ENCODE measurements at places on chromosomes 7 and 10.
A peak's percentile ranks its signal among the peaks of the same experiment; 100 is the strongest.

- DNase-seq: no peak
These were observed 200.3 kb downstream of the PRPF18 start for GRCh38 chr10:13787015-13787421.

DNA sequence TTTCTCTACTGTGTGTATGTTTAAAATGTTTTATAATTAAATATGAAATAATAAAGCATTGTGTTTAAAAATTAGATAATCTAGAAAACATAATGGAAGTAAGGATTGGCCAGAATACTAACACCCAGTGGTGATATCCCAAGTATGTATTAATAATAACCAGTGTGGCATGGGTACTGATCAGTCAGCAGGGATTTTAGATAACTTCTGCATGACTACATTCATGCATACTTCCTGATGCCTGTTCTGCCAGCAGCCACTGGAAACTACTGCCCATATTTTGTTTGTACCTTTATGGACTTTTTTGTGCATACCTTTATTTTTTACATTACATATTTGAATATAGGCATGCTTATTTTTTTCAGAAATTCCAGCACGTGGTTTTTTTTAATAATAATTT lies 156.6 kb upstream of the TMEM196 start:
- no peak for DNase-seq

GRCh38 chr7:131554880-131555516 lies 1.4 kb downstream of the PODXL start:
- no peak for DNase-seq

- DNase-seq: peak; percentile 36
These were observed 6.0 kb upstream of the TMED4 start for GRCh38 chr7:44587843-44588711.

DNA sequence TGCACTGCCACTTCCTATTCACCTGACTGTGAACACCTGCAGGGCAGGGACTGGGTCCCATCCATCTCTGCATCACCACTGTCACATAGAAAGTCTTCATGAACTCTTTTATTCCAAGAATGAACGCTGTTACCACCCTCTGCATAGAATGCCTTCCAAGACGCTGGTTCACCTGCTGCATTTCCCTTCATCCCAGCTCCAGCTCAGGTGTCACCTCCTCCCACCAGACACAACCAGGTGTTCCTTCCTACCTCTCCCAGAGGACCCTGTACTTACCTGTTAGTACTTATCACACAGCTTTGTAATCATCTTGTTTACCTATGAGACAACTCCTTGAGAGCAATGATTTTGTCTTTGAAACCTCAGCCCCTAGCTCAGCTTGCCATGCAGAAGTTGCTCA lies 31.1 kb downstream of the SORBS1 start:
- no peak for DNase-seq

GRCh38 chr7:112124061-112124766 lies 82.0 kb downstream of the DOCK4 start:
- no peak for DNase-seq

- no peak for DNase-seq
These were observed 2.7 kb downstream of the CYP3A5 start for GRCh38 chr7:99677013-99677647.

DNA sequence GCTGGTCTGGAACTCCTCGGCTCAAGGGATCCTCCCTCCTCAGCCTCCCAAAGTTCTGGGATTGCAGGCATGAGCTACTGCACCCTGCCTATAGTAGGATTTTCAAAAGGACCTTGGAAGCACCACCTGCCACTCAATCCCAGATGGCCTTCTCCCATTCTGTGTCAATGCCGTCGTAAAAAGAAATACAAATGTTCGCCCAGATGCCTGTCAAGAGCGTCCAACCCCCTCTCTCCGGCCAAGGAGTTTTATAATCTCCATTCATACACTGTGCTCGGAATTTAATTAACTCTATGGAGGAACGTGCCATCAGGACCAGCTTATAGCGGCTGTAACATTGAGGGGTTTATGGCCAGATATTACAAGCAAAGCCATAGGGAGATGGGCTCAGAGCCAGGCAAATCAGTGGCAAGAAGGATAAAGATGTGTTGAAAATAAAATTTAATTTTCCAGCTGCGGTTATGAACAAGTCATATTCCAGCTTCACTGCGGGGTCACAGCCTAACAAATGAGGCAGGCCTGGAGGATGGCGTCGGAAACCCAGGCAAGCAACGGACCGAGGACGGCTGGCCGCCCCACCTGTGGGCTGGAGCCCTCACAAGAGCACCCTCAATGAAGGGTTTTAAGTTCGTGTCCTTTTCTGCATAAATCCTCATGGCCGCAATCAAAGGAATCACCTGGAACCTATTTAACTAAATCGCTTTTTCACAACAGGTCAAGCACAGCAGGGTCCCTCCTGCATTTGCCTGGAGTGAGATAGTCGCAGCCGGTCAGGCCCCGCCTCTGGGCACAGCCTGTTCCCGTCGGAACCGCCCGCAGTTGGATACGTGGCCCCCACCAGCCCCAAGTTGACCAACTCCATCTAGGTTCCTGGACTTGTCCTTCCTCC lies 374.5 kb upstream of the FOXK1 start:
- DNase-seq: no peak

GRCh38 chr7:41491883-41492471 lies 210.9 kb downstream of the INHBA start:
- DNase-seq: no peak

- DNase-seq: peak; percentile 35
These were observed 228.6 kb downstream of the GLRX3 start for GRCh38 chr10:130364631-130365411.

GRCh38 chr10:12984165-12984747 lies 17.3 kb downstream of the CCDC3 start:
- no peak for DNase-seq

GRCh38 chr10:46530249-46531186 lies 25.9 kb downstream of the GPRIN2 start:
- peak; percentile 28 for DNase-seq

GRCh38 chr7:98802088-98802780 lies 67.6 kb downstream of the TMEM130 start:
- no peak for DNase-seq

DNA sequence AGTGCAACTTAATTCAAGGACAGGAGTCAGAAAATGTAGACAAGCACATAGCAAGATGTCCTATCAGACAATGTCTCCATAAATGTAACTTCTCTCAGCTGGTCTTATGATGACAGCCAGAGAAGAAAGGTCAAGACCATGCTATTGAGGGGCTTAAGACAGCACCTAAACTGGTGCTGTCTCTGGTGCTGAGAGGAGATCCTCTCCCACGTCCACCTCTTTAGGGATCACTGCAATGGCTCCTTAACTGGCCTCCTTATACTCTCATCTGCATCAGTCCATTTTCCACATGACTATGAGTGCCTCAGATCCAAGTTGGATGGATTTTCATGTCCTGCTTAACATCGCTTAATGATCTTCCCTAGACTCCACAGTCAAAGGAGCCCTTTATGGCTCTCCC lies 210.6 kb downstream of the ARL4A start:
- no peak for DNase-seq

- DNase-seq: peak; percentile 56
These were observed 22.5 kb downstream of the CFAP43 start for GRCh38 chr10:104209575-104210198.

DNA sequence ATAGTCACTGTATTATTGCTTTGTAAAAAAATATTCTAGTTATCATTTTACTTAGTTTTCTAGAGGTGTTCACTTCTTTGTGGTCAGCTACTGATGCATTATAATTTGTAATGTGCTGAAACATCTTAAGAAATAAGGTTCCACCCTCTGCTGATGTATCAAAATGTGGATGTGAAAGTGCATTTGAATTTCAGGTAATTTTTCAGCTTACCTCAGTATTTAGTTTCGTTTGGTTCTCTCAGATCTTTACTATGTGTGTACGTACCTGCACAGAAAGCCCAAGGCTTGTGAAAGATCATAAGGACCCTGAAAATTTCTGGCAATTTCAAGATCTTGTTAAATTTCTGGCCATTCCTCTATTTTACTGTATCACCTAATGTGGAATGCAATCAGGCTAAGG lies 542.3 kb upstream of the TPK1 start:
- no peak for DNase-seq

DNA sequence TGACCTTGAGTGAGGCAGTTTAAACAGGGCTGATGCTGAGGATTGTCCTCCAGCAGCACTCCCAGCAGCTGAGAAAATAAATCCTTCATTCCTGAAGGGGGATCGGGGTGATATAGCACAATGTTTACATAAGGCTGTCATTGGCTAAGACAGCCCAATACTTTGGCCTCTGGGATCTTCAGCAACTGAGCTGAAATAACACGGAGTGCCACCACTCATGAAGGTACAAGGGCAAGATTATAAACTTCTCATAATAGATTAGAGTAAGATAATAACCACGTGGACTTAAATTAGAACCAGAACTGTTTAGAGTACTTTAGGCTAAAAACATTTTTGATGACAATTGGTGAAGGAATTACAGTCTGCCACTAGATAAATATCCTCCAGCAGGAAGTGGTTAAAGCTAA lies 70.0 kb upstream of the PAPSS2 start:
- DNase-seq: no peak

DNA sequence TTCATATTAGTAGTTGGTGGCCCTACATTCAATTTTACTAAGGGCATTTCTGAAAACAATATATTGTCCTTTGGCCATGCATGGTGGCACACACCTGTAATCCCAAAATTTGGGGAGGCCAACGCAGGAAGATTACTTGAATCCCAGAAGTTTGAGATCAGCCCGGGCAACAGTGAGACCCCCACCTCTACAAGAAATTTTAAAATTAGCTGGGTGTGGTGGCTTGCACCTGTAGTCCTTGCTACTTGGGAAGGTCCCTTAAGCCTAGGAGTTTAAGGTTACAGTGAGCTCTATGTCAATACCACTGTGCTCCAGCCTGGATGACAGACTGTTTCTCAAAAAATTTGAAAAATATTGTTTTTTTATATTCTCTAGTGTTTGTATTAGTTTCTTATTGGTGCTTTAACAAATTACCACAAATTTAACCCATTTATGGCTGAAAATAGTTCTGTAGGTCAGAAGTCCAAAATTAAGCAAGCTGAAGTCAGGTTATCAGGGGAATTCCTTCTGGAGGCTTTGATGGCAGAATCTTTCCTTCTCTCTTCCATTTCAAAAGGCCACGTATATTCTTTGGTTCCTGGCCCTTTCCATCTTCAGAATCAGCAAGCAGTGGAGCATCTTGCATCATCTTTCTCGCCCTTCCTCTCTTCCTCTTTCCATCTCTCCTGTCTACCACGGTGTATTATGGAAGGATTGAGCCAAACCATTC lies 12.4 kb downstream of the CBX3 start:
- no peak for DNase-seq

GRCh38 chr7:119685906-119686305 lies 587.1 kb upstream of the KCND2 start:
- no peak for DNase-seq

DNA sequence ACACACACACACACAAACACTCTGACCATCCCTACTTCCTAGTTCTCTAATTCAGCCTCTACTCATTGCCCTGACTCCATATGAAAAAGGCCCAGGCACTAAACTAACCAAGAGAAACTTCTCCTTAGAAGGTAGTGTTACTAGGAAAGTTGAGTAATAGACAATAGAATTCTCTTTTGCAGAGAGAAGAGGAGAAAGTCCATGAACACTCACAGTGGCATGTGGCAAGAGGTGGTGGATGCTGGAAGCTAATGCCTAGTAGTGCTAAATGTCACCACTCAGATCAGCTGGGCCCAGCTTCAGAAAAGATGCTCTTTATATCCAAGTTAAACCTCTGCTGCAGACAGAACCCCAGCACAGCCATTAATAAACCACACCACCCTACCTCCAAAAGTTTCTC lies 58.2 kb downstream of the SORBS1 start:
- DNase-seq: no peak

GRCh38 chr10:89295597-89295996 lies 6.2 kb upstream of the IFIT2 start:
- DNase-seq: no peak

- no peak for DNase-seq
These were observed 96.3 kb upstream of the PRR15 start for GRCh38 chr7:29467193-29467926.

- DNase-seq: no peak
These were observed 7.6 kb upstream of the CD36 start for GRCh38 chr7:80630608-80631405.

DNA sequence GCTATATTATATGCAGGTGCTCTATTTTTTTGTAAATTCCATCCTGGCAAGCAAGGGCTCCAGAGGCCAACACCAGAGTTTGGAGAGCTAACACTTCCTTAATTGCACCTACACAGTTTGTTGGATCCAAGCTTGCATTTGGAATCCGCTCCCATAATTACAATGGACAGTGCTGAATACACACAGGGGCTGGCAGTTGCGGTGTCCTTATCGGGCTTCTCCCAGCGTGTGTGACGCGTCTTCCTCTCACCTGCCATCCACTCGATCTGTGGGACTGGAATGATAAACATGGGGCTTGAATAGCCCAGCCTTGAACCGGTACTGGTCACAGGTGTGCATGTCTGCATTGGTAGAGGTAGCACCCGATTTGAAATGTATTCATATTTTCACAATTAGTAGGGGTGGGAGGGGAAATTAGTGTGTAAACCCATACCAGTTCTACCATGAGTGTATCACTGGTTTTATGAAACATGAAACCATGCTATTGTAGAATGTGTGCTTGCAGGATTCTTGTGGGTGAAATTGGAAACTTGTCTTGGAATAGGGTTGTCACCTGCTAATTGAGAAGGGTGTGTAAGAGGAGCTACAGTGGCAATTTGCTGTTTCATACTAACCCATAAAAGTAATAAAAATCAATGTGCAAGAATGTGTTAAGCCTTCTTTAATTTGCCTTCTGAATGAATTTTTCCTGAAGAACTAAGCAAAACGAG lies 316.5 kb downstream of the WDR11 start:
- DNase-seq: no peak

GRCh38 chr7:116621649-116622048 lies 50.3 kb upstream of the MET start:
- DNase-seq: no peak

DNA sequence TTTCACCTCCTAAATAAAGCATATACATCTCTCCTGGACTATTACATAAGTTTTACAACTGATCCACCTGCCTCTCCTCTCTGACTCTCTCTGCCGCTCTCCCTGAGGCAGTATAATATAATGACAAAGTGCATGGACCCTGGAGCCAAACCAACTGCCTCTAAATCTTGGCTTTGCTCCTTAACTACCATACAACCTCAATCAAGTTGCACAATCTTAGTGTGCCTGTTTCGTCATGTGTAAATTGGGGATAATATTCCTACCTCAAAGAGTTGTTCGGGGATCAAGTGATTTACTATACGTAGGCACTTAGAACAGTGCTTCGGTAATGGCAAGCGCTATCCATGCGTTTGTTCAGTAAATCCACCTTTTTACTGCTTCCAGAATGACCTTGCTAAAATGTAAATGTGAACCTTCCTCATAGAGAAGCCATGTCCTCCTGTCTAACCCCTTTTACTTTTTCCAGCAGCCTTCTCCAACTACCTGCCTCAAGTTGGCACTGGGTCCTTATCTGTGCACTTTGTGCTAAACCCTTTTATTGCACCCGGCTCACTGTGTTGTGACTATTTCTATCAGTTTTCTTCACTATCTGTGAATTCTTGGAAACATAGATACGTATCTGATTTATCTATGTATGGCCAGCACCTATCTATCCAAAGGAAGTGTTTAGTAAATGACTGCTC lies 30.6 kb upstream of the DLD start:
- no peak for DNase-seq

GRCh38 chr7:18401757-18402156 lies 93.8 kb upstream of the HDAC9 start:
- no peak for DNase-seq

Measured in posterior cingulate gyrus (tissue), 11 donors.